ENCODE measurements at places on chromosomes 5 and 9.

DNA sequence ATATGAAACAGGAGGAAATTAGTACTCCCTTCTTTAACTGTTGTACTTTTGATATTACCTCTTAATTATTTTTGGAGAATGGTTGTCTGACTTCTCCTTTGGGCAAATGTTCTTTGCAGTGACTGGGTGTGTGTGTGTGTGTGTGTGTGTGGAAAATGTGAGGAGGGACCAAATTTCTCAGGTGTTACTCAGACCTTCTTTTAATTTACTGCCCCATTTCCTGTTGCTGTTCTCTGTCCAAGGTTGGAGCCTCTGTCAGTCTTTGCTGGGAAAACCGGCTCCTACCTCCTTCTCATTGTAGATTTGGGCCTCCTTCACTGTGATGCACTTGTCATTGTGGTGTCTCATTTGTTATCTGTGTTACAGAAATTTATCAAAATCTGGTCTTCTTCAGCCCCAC, 68.4 kb downstream of the PBX3 start:
- no peak for DNase-seq

DNA sequence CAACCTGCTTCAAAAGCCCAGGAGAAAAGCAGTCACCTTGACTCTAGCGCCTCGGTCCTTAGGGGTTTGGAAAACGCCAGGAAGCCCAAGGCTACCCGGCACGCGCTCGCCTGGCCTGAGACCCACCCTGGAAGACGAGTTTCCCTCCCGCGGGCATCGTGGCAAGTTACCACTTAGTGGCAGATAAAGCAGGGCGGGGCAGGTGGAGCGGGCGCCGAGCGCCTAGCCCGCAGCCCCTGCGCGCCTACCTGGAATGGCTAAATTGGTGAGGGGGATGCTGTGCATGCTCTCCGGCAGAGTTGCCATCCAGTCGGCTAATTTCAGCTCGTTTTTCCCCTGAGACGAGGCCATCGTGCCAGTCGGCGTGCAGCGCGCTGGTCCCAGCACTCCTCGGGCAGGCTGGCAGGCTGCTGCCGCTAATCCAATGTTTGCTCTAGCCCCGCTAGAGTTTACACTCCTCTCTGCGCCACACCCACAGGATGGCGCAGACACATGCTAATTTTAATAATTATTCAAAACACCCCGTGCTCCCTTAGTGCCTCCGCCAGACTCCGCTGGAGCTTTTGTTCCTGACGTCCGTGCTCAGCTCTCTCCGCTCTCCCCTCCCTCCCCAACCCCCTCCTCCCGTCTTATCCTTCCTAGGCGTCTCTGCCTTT, at the start of gene PLCXD3:
Gene PLCXD3 (minus strand): TSS at position 426 of the 656 bp plus-strand sequence. CDS start 75 bp downstream, at position 351.
- DNase-seq = no peak

GRCh38 chr9:91843623-91844148, 106.3 kb downstream of the ROR2 start:
- no peak for DNase-seq

- DNase-seq = no peak
Measured at GRCh38 chr5:79575996-79576395, 36.2 kb upstream of the TENT2 start.

DNA sequence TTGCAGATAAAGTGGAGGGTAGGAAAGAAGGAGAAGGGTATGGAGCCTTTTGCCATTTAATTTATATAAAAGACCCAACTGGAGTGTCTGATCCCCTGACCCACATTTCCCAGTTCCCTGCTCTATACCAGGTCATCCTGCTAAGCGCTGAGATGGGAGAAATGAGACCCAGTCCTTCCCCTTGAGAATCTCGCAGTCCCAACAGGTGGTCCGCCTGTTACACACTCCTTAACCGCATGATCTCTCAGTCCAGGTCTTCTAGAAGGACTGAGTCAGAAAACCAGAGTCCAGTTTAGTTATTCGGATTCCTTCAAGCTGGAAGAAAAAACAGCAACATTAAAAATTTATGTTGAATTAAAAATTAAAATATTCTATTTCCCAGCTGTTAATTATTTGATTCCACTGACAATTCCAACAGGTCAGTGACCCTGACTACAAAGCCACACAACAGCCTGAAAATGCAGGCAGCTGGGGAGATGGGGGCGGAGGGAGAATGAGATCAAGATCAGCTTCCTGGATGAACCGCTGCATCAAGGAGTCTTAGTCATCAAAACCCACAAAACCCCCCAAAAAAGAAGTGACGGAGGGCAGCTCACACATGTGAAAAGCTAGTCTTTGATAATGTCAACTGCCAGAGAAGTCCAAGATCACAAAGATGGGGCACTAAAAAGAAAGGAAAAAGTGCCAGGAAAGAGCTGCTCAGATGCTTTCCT, 44.0 kb downstream of the GGTA1 start:
- DNase-seq = peak; percentile 30

GRCh38 chr5:174427304-174427703, 297.1 kb upstream of the MSX2 start:
- DNase-seq = no peak

- DNase-seq = no peak
Measured at GRCh38 chr9:23120630-23121029, 674.0 kb downstream of the DMRTA1 start.

DNA sequence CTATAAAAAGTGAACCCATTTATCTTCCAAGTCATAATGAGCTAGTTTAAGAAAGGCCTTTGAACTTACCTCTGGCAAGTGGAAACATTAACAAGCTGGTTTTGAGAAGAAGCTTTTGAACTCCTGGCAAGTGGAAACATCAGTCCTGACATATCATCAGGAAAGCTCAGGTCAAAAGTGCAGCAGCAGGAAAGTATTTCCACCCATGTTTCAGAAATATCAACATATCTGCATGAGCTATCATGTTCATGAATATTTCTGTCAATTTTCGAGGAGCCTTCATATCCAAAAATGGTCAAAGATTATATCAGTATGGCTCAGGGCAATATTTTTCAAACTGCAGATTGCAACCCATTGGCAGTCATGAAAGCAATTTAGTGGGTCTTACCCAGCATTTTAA, 133.9 kb downstream of the PLK2 start:
- DNase-seq = no peak

GRCh38 chr5:142836048-142836447, 65.9 kb downstream of the ARHGAP26 start:
- DNase-seq = no peak

DNA sequence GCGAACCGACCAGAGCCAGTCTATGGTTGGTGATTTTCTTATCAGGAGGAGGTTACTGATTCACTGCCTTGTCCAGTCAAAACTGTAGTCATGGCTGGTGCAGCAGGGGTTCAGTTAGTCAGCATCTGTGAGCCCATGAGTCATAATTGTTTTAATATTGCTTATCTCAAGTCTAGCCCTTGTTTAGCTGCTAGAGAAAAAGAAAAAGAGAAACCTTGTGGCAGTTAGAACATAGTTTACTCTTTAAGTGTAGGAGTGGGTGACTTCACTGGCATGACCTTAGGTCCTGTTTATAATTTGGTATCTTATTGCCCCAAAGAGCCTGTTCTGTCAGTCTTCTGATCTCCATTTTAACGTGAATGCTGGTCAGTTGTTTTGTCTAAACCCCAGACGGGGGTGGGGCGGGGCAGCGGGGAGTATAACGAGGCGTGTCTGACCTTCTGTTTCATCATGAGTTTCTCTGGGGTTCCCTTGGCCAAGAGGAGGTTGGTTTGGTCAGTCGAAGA, 76.9 kb upstream of the NFIL3 start:
- no peak for DNase-seq

GRCh38 chr5:140549237-140550144, 2.0 kb downstream of the EIF4EBP3 start:
- no peak for DNase-seq

GRCh38 chr9:116238776-116239340, 85.3 kb downstream of the PAPPA start:
- DNase-seq = no peak

DNA sequence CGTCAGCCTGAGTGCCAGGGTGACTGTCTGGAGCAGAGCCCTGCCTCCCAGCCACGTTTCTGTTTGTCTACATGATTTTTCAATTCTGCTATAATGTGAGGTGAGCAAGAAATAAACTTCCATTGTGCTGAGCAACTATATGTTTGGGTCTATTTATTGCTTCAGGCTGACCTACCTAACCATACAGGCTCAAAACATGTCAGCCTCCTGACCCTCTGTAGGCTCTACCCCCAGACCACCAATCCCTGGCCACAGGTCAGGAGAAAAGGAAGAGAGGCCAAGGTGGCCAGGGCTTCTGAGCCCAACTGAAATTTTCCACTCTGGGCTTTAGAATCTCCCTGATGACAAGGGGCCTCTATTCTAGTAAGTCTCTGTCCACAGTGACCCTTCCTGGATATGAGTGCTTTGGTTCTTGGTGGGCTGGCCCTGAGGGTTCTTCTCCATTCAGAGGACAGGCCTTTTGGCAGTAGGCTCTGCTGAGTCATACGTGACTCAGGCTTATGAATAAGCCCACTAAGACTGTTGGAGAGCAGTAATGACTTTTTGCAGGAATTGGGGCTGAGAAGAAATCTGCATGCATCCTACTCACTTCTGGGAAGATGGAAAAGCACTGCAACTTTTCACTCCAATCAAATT, 117.2 kb upstream of the TBCA start:
- DNase-seq = no peak

- peak; percentile 37 for DNase-seq
Measured at GRCh38 chr5:176653401-176654385, 6.4 kb downstream of the TSPAN17 start.

- DNase-seq = no peak
Measured at GRCh38 chr5:112820246-112820645, 40.8 kb upstream of the SRP19 start.
